Glomerular endothelial cell (primary cell): ENCODE measurements at places on chromosomes 4 and X.

DNA sequence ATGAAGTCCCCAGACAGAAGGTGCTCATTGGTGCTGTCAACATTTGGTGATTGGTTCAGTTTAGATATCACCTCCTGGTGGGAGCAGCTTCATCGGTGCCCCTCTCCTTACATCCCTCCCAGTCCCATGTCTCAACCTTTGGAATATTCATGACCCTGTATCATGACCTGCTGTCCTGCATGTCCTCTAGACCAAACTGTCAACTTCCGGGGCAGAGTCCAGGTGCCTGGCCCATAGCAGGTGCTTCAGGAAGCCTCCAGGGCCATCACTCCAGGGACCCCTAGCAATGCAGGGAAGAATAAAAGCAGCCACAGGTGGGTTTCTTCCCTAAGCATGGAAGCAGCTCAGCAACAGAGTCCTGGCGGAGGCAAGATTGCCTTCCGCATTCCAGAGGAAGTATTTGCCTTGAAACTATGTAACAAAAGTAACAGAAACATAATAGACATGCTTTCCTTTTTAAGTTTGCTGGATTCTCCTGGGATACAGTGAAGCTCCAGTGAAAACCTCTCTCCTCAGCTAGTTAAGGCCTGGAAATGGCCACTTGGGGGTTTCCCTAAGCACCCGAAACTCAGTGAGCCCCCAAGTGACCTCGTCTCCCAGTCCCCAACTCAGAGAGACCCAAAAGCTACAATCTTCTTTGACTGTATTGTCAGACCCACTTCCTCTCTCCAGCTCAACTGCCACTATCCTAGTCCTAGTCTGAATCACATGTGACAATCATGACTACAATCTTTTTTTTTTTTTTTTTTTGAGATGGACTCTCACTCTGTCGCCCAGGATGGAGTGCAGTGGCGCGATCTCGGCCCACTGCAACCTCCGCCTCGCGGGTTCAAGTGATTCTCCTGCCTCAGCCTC is 1.3 kb upstream of the ATP6AP1 start:
- DNase-seq, result no peak

DNA sequence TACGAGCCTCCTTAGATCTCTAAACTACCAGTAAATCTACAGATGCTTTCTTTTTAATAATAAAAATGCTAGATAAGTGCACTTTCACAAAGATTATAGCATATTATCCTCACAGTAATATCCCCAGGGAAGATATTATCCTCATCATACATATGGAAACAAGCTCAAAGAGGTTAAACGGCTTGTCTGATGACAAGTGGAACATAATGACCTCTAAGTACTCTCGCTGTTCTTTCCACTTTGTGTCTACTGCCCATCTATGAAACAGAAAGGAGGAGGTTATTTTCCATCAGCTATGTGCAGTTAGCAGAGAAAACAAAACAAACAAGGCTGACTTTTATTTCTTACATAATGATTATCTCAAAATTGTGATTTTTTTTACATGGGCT is 42.8 kb upstream of the PRDM8 start:
- no peak for DNase-seq

DNA sequence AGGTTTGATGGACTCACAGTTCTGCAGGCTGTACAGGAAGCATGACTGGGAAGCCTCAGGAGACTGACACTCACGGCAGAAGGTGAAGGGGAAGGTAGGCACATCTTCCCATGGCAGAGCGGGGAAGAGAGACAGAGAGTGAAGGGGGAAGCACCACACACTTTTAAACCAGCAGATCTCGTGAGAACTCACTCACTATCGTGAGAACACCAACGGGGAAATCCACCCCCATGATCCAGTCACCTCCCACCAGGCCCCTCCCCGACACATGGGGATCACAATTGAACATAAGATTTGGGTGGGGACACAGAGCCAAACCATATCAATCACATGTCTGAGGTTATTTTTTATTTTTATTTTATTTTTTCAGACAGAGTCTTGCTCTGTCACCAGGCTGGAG is 4.9 kb upstream of the NAT8L start:
- no peak for DNase-seq

GRCh38 chrX:7444967-7445366 is 297.0 kb upstream of the PUDP start:
- DNase-seq, result no peak

DNA sequence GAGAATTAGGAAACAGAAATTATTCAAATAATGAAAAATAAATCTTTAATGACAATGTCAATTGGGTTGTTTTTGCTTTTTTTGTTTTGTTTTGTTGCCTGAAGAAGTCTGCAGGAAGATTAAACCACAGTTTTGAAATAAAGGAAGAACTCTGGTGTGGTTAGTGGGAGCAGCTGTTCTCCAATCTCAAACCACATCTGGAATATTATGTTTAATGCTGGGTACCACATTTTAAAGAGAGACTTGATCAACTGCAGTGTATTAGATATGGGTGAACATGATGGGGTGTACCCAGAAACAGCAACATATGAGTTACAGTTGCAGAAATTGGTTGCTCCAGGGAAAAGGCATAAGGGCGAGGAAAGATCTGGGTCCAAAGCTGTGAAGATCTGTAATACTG is 171.2 kb upstream of the RPL34 start:
- no peak for DNase-seq

DNA sequence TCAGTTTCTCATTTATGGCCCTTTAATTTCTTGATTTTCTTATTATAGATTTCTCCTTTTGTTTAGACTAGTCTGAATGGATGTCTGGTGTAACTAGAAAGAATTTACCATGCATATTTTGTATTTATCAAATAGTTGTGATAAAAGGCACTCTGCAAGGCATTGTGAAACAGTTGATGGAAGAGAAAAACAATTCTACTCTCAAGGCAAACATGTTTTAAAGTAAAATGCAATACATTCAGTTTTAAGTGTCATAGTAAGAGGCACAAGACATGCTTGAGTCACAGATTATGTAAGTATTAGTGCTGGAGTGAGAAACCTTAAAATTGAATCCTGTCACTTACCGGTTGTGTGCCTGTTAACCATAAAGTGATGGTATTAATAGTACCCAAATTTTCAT is 283.3 kb upstream of the DKK2 start:
- no peak for DNase-seq

DNA sequence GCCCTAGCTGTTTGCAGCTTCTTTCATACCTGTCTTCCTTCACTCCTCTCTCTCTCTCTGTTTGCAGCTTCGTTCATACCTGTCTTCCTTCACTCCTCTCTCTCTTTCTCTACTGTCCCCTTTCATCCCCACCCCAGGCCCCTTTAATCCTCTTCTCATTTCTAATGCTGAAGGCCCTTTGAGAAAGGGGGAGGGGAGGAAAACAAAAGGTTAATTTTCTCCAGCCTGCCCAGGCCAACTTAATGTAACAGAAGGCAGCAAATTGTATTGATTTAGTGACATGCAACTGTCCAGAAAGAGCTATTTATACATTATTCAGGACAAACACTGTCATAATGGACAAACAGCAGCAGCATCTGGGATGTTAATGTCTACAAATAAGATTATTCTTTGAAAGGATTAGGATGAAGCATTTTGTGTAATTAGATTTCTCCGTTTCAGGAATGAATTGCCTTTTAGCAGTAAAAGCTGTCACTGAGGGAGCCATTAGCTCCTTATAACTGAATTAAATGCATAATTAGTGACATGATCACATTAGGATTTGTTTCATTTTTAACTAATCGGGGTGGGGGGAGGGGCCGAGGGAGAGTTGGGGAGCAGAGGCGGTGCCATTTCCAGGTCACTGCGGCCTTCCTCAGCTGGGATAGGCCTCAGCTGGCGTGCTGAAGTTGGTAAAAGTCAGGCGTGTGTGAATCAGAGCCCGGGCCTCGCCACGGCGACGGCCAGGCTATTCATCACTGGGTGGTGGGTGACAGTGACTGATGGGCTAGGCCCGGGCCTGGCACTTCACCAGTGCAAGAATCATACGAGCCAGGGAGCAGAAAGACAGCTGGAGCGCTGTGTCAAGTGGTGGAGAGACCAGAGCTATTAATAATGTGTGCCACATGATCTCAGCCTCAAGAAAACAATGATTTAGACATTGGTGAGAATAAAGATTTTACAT is 174.5 kb downstream of the NKX6-1 start:
- no peak for DNase-seq

- no peak for DNase-seq
Measured at GRCh38 chrX:97096385-97096784, 212.7 kb downstream of the RPA4 start.

GRCh38 chrX:97070346-97070745 is 186.6 kb downstream of the RPA4 start:
- DNase-seq, result no peak

DNA sequence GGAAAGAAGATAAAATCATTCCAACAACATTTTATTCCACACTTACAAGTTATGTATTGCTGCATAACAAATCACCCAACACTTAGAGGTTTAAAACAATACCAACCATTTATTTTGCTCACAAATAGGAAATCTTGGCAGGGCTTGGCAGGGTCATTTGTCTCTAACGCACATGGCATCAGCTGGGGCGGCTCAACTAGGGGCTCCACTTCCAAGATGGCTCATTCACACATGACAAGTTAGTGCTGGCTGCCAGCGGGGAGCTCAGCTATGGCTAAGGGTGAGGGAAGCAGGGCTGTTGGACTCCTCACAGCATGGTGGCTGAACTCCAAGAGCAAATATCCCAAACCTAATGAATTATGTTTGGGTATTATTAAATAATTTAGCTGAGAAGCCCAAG is 377.0 kb downstream of the ZNF674 start:
- DNase-seq, result no peak

DNA sequence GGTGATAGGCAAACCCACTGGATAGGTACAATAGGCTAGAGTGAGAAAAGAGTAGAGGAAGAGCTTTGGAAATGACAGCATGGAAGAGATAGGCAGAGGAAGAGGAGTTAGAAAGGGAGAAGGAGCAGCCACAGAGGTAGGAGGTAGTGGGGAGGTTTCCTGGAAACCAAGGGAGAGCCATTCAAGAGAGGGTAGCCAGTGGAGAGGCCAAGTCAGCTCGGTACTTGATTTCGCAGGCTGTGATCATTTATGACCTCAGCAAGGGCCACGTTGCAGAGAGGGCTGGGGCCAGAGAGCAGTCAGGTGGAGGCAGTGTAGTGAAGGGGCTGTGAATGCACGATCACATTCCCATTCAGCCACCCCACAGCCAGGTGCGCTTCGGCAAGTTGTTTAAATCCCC is 76.0 kb downstream of the TMEM131L start:
- DNase-seq, result no peak

GRCh38 chr4:62015043-62015739 is 815.1 kb downstream of the ADGRL3 start:
- no peak for DNase-seq

DNA sequence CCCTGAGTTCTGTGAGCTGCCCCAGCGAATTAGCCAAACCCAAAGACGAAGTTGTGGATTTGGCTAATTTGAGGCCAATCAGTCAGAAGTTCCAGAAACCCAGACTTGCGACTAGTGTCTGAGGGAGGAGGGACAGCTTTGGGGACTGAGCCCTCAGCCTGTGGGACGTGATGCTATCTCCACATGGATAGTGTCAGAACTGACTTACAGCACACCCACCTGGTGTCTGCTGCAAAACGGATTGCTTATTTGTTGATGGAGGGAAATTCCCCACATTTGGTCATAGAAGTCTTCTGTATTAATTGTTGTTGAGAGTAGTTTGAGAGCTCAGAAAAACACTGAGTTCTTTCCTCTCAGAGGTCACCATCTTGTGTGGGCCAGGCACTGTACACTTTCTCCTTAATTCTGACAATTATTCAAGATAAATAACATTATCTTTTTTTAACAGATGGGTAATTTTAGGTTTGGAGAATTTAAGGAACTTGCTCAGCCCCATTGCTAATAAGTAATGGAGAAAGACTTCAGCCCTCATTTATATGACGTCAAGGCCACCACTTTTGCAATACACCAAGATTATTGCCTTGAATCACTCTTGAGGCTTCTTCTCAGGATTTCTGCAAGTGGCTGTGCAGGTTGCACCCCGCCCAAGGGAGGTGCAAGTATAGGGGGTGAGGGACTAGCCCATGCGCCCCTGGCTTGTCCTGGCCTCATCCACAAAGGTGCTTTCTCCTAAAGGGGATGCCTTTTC is 16.7 kb downstream of the CLRN2 start:
- no peak for DNase-seq

- no peak for DNase-seq
Measured at GRCh38 chrX:103607364-103608305, at the start of gene TCEAL3. TCEAL3 (plus strand) TSS chrX:103607963; CDS start chrX:103609065, 1,102 bp downstream.

DNA sequence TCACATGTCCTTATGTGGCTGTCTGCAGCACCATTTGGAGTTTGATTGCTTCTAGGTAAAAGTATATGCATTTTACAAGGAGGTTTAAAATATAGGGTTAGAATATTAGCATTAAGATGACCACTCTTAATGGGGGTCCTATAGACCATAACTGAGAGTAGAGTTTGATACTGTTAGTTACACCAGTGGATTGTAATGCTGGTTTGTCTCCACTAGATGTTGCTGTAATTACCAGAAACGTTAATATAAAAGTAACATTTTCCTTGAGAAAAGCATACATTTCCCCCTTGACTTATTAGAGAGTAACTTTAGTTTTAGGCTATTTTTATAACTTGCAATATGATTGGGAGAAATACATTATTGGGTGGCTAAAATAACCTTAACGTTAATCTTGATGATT is 93.0 kb downstream of the ZXDA start:
- DNase-seq, result no peak

DNA sequence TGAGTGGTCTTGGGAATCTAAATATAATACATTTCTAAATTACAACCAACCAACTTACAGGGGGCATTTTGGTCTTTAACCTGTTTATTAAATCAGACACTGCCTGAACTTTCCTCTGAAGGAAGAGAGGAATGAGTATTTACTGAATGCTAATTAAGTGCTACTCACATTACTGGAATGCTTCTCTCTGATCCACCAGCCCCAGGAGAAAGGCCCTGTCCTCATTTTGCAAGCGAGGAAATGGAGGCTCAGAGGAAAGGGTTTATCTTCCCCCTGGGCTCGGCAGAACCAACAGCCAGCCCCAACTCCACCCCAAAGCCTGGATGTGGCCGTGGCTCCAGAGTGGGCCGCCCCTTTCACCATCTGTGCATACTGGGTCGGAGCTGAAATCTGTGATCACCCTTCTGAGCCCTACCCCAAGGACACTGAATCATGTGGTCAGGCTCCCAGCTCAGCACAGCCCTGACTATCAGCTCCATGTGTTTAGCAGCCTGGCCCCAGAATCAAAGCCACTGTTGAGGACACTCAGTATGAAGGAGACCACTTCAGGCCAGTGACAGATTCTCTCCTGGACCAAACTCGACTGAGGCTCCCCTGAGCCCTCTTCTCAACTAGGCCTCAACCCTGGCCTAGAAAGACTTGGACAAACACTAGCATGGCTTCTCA is 56.7 kb upstream of the ENPP6 start:
- DNase-seq, result no peak

- no peak for DNase-seq
Measured at GRCh38 chr4:45776146-45776545, 347.7 kb downstream of the GABRG1 start.

- DNase-seq, result no peak
Measured at GRCh38 chr4:111986095-111986494, 159.2 kb upstream of the FAM241A start.

GRCh38 chr4:149955780-149956390 is 122.4 kb upstream of the DCLK2 start:
- no peak for DNase-seq

GRCh38 chr4:69658133-69658532 is 5.1 kb upstream of the UGT2A1 start:
- DNase-seq, result no peak
